Stimulated activated CD8-positive, alpha-beta memory T cell treated with anti-CD3 and anti-CD28 coated beads, Interleukin-4, amount 100 ng/mL, for 4 hours (primary cell): ENCODE measurements at places on chromosomes 6 and 20.

DNA sequence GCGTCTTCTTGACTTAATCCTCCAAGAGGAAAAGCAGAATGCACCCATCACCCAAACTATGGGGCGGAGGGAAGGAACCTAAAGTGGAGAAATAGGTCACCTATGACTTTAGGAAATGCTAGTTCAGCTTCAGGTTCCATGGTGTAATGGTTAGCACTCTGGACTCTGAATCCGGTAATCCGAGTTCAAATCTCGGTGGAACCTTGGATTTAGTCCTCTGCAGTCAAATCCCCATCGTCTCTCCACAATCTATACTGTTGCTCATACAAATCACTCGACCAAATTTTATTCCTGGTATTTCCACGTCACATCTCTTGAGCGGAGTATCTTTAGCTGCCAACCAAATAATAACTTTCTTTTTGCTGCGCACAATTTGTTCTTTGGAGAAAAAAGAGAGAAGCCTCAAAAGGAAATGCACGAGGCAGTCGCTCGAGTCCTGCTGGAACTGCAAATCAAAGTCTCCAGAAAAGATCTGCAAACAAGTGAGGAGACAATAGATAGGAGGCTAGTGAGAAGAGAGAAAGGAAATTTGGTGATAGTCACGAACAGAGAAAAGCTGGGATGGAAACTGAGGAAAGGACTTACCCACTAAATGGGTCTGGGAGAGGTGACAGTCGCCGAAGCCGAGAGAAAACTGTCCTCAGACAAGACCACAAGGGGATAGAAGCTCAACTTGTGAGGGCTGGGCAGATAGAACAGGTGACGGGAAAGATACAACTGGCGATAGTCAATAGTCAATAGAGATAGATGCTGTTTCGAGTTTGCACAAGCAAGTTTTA, 16.6 kb downstream of the POM121L2 start:
- DNase-seq, result no peak

GRCh38 chr20:19259141-19259591, 46.7 kb downstream of the SLC24A3 start:
- no peak for DNase-seq

GRCh38 chr20:51275826-51276225, 252.9 kb upstream of the KCNG1 start:
- DNase-seq, result no peak

- DNase-seq, result no peak
Measured at GRCh38 chr6:118594877-118595276, 46.8 kb downstream of the PLN start.

GRCh38 chr6:71727632-71728294, 158.6 kb upstream of the RIMS1 start:
- DNase-seq, result no peak

DNA sequence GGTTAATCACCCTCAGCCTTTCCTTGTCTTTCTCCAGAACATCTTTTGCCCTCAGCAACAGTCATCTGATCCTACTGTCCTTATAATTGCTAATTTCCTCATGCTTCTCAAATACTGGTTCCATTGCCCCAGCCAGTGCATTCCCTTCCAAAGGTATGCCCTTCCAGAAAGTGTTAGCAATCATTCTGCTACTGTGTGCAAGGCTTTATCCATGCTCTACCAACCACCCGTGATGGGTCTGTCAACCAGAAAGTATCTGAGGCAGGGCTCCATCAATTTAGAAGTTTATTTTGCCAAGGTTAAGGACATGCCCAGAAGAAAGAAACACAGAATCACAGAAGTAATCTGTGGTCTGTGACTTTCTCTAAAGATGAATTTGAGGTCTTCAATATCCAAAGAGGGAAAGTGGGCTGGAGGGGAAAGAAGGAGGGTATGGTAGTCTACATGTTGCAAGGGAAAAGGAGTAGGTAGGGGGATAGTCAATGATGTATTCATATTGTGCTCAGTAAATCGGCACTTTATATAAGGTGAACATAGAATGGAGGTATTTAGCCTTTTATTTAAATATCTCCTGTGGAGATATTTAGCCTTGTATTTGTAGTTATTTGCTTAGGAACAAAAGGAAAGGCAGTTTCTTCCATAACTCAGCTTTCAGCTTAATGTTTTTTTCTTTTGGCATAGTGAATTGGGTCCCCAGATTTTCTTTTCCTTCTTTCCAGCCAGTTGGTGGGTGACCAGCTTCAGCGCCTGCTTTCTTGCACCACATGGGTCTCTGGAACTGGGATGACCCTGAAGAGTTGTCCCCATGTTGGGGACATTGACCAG, 35.2 kb upstream of the PAQR8 start:
- DNase-seq, result no peak

- DNase-seq, result no peak
Measured at GRCh38 chr20:59331721-59332329, 31.4 kb downstream of the EDN3 start.

DNA sequence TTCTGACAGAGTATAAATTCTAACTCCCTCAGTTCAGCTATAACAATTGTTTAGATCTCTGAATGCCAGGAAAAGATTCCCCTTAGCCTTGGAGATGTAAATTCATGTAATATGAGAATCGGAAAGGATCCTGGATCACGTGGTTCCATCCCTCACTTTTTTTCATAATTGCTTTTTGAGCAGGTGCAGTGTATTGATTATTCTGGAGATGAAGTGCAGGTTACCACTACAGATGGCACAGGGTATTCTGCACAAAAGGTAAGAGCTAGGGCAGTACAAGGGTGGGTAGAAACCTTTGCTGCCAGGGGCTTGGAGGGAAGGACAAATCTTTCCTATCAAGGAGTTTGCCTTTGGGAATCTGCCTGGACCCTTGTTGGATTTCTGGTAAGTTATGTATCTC, 52.7 kb downstream of the KDM1B start:
- DNase-seq, result no peak

GRCh38 chr6:90025523-90026061, 131.3 kb downstream of the GJA10 start:
- no peak for DNase-seq

- DNase-seq, result no peak
Measured at GRCh38 chr6:40817369-40817768, 221.7 kb downstream of the UNC5CL start.

GRCh38 chr20:18678549-18679419, 90.9 kb downstream of the DTD1 start:
- no peak for DNase-seq

GRCh38 chr20:18042229-18042628, 15.5 kb downstream of the OVOL2 start:
- no peak for DNase-seq

DNA sequence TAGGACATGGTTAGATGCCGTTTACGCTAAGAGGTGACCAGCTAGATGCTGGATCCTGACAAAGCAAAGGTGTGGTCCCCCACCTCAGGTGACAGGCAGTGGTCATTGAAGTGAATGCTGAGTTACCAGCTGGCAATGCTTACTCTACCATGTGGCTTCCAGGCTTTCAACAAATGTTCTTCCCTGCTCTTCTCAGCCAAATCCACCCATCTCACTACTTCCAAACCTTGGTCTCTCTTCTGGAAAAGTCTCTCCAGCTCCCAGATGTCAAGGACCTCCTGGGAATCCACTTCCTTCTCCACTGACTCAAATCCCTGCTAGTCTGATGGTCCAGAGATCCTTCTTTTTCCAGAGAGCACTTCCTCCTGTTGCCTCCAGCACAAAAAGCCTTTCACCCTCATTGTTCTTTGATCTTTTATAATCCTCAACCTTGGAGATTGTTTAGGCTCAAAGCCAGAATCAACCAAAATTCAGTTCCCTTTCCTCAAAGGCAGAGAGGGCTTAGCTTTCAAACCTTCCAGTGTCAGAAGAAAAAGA, 228.0 kb downstream of the ZNF217 start:
- no peak for DNase-seq

DNA sequence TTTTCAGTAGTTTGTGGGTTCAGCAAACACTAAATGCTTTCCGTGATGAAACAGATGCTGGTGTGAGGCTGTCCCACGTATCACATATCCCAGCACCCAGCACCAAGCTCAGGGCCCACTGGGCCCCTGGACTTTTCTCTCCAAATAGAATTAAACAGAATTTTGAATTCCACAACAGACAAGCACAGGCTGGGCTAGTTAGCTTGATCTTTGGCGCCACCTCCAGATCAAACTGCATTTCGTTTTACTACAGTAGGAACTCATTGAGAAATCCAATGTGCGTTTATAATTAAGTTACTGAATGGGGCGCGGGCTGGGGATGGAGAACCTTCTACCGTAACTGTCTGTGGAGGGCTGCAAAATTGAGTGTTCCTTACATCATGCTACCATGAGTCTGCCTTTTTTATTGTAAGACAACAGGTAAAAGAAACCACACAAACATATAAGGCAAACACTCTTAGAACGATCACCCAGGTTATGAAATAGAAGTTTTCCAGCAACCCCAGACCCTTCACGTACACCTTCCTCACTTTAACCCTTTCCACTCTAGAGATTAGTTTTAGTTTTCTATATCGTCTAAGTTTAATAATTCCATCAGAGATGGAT, 107.8 kb downstream of the ZFP64 start:
- DNase-seq, result no peak

DNA sequence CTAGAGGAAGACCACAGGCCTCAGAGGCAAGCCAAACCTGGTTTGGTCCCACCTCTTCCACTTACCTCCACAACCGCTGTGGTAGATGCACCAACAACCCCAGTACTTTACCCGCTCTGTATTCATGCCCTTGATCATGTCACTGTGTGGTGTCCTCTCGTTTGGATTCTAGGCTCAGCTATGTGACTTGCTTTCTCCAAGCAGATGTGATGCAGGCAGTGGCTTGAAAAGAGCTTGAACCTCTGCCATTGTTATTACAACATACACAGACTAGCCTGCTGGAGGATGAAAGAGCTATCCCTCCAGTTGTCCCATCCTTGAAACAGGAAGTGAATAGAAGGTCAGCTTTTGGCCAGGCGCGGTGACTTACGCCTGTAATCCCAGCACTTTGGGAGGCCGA, 147.7 kb downstream of the ZNF217 start:
- DNase-seq, result no peak

DNA sequence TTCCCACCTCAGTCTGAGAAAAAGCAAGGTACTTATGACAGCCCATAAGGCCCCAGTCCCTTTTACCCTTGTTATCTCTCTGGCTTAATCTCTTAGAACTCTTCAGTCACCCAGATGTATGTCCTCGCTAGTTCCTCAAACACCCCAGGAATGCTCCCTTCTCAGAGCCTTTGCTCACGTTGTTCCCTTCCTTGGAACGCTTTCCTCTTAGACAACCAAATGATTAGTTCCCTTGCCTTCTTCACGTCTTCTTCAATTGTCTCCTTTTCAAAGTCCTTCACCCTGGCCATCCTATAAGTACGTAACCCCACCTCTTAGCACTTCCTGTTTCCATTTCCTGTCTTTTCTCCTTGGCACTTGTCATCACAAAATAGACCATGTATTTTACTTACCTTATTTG, 1.1 kb upstream of the APOBEC2 start:
- no peak for DNase-seq

DNA sequence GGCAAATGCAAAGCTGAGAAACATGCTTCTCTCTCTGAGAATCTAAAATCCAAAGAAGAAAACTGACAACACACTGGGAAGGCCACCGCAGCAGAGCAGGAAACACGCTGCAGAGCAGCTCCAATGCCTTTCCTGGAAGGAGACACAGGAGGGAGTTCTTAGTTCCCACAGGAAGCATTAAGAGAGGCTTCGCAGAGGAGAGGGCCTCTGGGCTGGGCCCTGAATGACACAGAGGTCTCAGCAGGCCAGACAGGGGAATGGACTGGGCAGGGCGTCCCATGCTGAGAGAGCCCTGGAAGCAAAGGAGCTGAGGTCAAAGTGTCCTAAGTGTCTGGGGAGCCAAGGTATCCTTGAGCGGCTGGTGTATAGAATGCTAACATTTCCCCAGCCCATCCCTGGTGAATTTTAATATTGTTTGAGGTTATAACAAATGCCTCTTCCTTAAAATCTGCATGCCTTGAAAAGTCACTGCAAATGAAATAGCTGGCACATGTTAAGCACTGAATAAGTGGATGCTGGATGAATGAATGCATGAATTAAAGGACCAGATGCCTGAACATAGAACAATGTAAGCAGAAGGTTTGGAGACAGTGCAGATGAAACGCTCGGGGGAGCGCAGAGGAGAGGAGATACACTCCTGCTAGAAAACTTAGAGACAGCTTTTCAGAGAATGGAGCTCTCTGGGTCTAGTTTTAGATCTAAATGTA, 110.0 kb upstream of the SYNDIG1 start:
- DNase-seq, result no peak

DNA sequence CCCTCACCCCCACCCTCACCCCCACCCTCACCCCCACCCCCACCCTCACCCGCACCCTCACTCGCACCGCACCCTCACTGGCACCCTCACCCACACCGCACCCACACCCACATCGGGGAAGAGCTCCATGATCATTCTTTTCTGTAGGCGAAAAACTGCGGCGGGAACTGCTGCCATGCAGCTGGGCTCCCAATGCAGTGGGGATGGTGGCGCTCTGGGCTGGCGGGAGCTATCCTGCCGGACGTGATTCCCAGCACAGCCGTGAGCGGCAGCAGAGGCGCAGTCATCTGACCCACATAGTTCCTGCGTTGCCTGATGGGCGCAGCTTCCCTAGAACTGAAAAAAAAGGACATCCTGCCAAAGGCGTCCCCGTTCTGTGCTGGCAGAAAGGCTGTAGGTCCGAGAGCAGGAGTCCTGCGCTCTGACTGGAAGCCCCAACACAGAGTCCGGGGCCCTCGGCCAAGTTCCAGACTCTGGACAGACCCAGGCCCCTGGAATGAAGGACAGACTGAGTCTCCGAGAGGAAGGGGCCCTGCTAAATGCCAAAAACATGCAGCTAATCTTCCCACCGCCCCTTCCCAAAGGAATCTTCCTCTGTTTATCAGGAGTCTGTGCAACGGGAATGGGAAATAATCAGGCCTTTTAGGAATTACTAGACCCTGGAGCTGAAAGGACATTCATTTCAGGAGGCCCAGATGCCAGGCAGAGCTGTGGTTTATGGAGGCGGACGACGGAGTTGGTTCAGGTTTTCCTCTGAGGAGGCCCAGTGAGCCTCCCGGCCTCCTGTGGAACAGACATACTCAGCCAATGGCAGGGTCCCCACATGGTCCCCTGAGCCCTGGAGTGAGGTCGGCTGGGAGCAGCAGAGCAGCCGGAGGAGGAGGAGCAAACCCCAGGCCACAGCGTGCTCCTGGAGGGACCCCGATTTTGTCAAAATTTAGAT, 14.1 kb upstream of the TCFL5 start:
- no peak for DNase-seq

DNA sequence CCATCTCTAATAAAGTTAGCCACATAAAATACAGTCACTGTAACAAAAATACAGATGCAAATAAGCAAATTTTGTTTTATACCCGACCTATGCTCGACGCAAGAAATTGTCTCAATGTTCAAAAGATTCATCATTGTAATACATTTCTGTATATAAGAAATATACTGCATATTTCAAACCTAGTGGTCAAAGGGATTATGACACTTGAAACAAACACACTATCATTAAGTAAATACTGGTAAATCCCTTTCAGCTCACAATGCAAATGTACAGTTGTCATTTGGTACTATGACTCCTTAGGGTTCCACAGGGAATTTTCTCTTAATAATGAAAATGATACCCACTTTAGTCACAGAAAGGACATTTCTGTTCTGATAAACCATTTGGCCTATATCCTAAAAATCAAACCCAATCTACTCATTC, 2.2 kb downstream of the HIVEP2 start:
- DNase-seq, result no peak

- no peak for DNase-seq
Measured at GRCh38 chr20:8639112-8639778, 429.6 kb upstream of the PLCB4 start.
